Stimulated activated CD4-positive, alpha-beta T cell treated with anti-CD3 and anti-CD28 coated beads, Interleukin-12 subunit alpha, Interleukin-12 subunit beta, amount 100 ng/mL, for 4 hours (primary cell): ENCODE measurements at places on chromosomes 1 and 21.

DNA sequence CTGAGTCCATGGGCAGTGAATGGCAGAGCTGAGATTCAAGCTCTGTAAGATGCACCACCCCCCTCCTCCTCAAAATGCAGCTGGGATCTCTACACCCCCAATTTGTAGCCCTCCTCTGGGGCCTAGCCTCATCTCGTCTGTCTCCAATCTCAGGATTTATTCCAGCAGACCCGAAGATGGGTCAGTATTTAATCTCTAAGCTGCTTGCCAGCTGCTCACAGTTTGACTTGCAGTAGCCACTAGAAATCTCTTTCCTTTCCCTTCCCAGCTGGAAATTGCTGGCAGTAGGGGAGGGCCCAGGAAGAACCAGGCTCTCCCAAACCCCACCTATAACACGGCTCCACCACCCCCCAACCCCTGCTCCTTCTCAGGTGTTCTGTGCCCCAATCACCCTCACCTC, 1.5 kb downstream of the LACTBL1 start:
- no peak for DNase-seq

DNA sequence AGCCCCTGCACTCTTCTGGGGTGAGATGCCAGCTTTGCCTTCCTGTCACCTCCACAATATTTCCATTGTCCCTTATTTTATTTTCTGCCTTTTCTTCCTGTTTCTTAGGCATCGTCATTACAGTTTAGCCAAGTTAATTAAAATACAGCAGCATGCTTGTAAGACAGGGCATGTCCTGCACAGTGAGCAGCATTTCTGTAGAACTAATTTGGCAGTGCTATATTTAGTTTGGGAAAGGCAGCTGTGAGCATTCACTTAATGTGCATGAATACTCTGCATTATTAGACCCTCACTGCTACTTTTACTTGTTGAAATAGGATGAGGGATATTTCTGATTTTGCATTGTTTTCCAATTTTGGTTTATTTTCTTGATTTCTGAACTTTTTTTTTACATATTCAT, 133.3 kb downstream of the KCNK2 start:
- DNase-seq: no peak

GRCh38 chr1:161242313-161242712, 4.3 kb upstream of the NR1I3 start:
- no peak for DNase-seq

DNA sequence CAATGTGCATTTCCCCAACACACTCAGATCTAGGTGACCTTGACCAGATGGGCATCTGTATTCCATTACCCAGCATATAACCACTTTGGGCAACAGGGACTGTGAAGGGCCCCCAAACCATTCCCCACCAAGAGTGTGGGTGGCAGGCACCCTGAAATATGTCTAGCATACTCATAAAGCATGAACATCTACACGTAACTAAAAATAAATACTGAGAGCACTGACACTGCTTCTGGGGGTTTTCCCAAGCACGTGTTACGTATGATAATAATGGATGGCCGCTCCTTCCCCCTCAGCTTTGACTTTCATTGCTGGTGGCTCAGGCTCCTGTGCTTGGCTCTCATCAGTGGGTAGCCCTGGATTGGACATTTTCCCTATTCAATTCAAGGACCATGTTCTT, 39.1 kb downstream of the IGSF3 start:
- DNase-seq: no peak

DNA sequence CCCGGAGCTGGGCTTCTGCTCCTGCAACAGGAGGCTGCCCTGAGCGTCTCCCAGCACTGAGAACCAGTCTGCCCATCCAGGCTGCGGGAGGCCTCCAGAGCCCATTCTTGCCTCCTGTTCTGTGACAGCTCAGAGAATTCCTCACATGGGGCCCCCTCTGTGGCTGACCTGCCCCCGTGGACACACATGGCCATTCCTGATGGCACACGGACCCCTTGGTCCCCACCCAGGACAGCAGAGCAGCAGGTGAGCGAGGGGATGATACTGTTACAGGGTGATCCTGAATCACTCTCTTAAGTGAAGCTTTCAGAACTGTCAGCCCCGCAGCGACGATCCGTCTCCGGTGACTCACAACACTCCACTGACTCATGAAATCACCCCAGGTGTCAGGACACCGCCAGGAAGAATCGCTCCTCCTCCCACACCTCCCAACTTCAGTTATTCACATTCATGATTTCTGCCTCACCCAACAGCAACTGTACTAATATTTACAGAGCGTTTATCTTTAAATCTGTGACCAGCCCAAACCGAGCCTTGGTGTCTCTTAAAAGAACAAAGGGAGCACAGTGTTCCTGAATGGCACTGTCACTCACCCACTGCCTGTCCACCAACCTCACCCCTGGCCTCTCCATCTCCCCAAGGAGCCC, 22.5 kb downstream of the CHD5 start:
- peak; percentile 22 for DNase-seq
